ENCODE measurements at places on chromosomes 7 and 10. TPM values are rescaled to one million over a fixed set of nuclear protein-coding genes. Genes with fewer than 3 reads are reported as not detected.

LAMTOR4 gene
- total RNA-seq: 120 TPM

ZRANB1 gene
- 20.7 TPM for total RNA-seq

FLNC gene
- 0.01 TPM for total RNA-seq

PILRA gene
- 0.13 TPM for total RNA-seq

MSANTD7 gene
- 16.7 TPM for total RNA-seq

SPDYE1 gene
- total RNA-seq: not detected

IFRD1 gene
- total RNA-seq: 55.5 TPM

CALML3 gene
- total RNA-seq: not detected

PI4K2A gene
- total RNA-seq: 14.3 TPM

TSPAN14 gene
- total RNA-seq: 17.4 TPM

OR2A1 gene
- total RNA-seq: not detected

SYT15 gene
- total RNA-seq: 0.38 TPM

TUBAL3 gene
- 0.07 TPM for total RNA-seq

FOXP2 gene
- total RNA-seq: 0.04 TPM

HOXA3 gene
- 2.1 TPM for total RNA-seq

CELF2 gene
- total RNA-seq: not detected

NACAD gene
- total RNA-seq: 0.08 TPM

TFEC gene
- not detected for total RNA-seq

MACC1 gene
- total RNA-seq: not detected

PRPS1L1 gene
- not detected for total RNA-seq

SLC12A9 gene
- total RNA-seq: 16.6 TPM

GPR37 gene
- not detected for total RNA-seq

CAMK2B gene
- 0.13 TPM for total RNA-seq

NYAP1 gene
- 0.15 TPM for total RNA-seq

FGL2 gene
- total RNA-seq: 0.08 TPM

AASS gene
- 43.9 TPM for total RNA-seq

PPA1 gene
- 250 TPM for total RNA-seq

ODAD2 gene
- total RNA-seq: not detected

MEOX2 gene
- not detected for total RNA-seq

VGF gene
- total RNA-seq: 0.10 TPM

MYOZ1 gene
- not detected for total RNA-seq

PRTFDC1 gene
- total RNA-seq: not detected

TRPV6 gene
- total RNA-seq: not detected

TET1 gene
- 10.6 TPM for total RNA-seq

NRAP gene
- total RNA-seq: not detected

CYP26C1 gene
- 0.02 TPM for total RNA-seq

COL28A1 gene
- 0.07 TPM for total RNA-seq

ANKRD1 gene
- 19.4 TPM for total RNA-seq

HOXA9 gene
- not detected for total RNA-seq

PLXDC2 gene
- 2.1 TPM for total RNA-seq

MNX1 gene
- total RNA-seq: 3.6 TPM

CYP3A4 gene
- 0.35 TPM for total RNA-seq

FKBP6 gene
- 0.13 TPM for total RNA-seq

WDR37 gene
- total RNA-seq: 5.9 TPM

ACSM6 gene
- not detected for total RNA-seq
